ENCODE measurements at places on chromosomes 5 and 9.
A peak's percentile ranks its signal among the peaks of the same experiment; 100 is the strongest.

GRCh38 chr5:149732324-149733128 lies 2.4 kb downstream of the PPARGC1B start:
- no peak for DNase-seq

DNA sequence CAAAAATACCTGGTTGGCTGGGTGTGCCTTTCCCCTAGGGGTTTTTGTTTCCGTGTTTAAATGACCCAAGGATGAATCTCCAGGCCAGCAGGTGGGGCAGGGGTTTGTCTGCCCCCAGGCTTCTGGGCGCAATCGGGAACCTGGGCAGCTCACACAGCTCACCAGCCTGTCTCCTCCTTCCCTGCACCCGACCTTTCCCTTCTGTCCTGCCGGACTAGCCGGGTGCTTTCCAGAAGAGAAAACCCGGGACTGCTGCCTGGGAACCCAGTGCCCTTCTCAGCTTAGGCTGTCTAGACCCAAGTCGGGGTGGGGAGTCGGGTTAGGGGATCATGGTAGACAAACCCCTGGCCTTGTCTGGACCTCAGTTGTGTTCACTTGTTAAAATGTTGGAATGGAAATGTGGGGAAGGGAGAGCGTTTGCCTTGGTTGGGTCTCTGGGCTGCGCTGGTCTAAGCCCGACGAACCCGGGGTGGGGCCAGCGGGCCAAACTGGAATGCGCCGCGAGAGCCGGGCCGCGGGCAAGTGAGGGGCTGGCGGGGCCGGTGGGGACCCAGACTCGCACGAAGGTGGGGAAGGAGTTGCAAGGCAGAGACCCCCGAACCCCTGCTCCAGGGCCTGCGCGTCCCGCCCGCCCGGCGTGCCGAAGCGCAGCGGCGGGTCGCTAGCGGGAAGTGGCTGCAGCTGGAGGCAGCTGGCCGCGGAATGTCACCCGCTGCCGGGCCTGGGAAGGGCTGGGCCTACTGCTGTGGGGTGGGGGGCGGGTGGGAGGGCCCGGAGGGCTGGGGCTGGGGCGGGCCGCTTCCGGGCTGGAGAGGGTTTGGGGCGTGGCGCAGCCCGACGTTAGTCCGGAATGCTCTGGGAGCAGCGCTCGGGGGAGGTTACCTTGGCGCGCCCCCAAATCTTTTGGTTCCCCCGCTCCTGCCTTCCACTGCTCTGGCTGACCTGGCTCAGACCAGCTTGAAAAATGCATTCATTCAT lies 84.6 kb downstream of the DAB2IP start:
- peak; percentile 26 for DNase-seq

GRCh38 chr5:174423558-174423957 lies 300.8 kb upstream of the MSX2 start:
- DNase-seq: no peak

DNA sequence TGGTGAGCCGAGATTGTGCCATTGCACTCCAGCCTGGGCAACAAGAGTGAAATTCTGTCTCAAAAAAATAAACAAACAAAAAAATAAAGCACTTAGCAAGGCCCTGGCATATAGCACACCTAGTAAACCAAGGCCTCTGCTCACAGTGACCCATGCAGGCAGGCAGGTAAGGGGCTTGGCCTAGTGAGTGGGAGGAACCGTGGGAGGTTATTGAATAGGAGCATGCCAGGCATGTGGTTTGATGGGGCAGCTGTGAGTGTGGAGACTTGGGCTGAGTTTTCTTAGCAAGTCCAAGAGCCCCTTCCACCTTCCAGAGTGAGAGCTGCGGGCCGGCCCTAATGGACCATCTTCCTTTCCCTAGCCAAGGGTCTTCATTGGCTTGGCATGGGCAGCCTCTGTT lies 4.5 kb upstream of the NDST1 start:
- no peak for DNase-seq

DNA sequence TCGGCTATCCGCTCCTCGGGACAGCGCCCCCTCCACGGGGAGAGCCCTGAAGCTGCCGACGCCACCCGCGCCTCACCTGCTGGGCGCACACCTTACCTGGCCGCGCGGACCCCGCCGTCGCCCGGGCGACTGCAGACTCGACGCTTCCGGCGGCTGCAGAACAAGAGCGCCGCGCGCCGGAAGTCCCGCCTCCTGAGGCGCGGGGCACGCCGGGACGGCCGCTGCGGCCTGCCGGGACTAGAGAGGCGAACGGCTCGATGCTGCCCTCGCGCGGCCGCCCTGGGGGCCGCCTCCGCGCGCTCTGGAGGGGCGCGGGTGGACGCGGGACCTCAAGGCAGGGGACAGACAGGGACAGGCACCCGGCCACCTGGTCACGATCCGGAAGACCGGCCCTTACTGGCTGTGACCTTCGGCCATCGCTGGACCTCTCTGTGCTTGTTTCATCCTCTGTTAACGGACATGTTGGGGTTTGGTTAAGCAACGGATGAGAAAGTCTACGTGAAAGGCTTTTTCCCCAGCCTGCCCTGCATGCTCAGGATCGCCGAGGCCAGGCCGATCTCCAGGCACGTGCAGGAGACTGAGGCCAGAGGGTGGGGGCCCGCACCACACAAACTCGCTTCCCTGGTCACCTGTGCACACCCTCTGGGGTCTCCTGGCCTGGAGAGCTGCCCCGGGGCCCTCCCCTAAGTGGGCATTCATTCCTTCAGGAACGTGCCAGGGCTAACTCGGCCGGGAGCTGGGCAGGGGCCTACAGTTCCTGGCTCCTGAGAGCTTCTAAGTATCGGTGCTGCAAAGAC lies at the start of gene SNAPC4:
TSS of gene SNAPC4 (minus strand) at position 133 of the 797 bp plus-strand sequence. CDS start 1,742 bp downstream, outside the sequence.
- peak; percentile 39 for DNase-seq

GRCh38 chr9:79572608-79573411 lies 1.0 kb downstream of the TLE4 start:
- no peak for DNase-seq

GRCh38 chr5:159978358-159978757 lies 30.6 kb upstream of the TTC1 start:
- no peak for DNase-seq

DNA sequence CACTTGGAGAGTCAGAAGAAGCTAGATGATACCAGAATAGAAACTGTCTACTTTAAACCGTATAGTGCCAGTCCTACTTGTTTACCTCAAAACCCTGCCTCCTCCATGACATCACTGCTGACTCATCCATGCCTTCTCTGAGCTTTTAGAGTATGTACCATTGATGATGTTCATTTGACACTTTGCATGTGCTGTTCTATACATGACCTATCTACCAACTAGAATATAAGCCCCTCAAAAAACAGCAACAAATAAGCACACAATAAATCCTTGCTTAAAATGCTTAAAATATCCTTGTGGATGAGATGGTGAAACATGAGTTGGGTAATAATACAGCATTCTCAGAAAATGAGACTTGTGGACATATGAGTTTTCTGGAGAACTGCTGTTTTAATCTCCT lies 2.6 kb downstream of the CTNNAL1 start:
- peak; percentile 77 for DNase-seq

- DNase-seq: no peak
These were observed 498.6 kb downstream of the CHSY3 start for GRCh38 chr5:130402906-130403305.

- peak; percentile 52 for DNase-seq
These were observed 21.1 kb upstream of the EEIG1 start for GRCh38 chr9:128001779-128002298.

DNA sequence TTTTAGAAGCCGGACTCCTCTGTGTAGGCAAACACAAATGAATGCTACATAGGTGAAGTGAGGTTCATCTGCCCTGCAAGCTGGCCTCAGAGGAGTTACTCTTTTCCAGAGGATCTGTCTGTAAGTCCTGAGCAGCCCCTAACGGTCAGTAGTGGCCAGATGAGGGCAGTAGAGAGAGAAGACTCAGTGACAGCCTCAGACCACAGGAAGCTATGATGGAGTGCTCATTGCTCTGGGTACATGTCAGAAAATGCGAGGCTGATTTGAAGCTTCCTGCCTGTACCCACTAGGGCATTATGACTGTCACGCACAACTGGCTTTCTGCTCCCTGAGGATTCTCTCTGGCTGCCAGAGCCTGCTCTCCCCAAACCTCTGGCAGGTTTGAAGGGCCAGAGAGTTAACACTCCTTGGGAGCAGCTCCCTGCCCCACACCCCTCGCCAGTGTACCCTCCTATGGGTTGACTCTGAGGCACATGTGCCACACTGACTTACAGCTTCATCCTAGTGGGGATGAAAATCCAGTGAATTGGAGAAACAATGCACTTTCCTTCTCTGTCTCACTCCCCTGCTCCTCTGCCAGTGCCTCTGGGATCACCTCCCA lies 141.5 kb downstream of the GABRG2 start:
- no peak for DNase-seq

GRCh38 chr9:76534026-76534425 lies 75.0 kb downstream of the GCNT1 start:
- DNase-seq: no peak

- DNase-seq: no peak
These were observed 208.3 kb downstream of the ENC1 start for GRCh38 chr5:74432216-74432615.

DNA sequence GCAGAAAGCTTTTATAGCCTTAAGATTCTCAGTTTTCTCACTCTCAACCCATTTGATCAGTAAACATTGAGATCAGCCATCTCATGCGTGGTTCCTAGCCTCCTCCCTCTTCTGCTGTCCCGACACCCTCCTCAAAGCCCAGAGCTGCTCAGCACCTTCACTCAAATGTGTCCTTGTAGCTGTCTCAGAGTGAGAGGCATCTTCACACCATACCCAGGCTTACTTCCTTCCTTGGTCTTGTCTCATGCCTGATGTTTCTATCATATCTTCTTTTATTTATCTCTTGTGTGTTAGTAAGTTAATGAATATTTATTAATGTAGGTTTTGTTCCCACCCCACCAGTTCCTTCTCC lies 72.4 kb upstream of the SNX2 start:
- no peak for DNase-seq

DNA sequence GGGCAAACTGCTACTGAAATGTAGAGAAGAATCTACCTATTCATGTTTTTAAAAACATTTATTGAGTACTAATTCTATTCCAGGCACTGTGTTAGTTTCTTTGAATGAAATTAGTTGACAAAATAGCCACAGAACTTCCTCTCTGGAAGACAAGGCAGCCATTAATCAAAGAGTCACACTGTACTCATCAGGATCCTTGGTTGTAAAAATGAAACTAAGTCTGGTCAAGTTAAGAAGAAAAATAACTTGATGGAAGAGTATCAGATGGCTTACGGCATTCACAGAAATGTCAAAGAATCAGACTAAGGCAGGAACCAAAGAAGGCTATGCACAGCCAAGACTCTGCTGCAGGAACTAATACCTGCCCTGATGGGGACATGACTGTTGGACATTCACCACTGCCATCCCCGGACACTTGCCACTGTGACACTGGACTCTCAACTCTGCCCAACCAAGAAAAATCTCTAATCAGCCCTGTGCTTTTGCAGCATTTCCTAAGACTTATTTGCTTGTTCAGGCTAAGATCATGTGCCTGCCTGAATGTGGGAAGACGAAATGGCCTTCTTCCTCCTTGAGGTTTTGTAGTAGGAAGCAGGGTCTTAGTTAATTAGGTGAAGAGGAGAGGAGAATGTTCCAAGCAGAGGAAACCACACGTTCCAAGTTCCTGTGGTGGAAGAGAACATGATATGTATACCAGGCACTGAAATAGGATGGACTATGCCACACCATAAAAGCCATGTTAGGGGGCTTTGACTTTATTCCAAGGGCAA lies 23.3 kb upstream of the NDUFB6 start:
- DNase-seq: no peak

GRCh38 chr5:37723162-37723961 lies 116.5 kb downstream of the GDNF start:
- no peak for DNase-seq

GRCh38 chr5:101678481-101679193 lies 617.4 kb downstream of the SLCO4C1 start:
- no peak for DNase-seq

DNA sequence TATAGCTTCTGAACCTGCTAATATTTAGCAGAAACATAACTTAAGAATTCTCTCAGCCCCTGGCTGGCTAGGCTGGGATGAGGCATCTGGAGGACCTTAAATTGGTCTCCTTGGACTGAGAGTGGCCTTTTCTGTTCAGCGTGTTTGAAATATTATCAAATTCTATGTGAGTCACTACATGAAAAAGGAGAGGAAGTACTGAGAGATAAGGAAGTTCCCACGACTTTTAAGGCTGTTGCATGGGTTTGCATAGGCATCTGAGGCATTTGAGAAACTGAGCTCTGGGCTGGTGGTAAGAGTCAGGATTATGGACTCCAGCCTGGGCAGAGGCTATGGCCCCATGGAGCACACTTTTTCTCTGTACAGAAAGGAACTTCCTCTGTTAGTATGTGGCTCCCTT lies 816.2 kb upstream of the GRAMD2B start:
- no peak for DNase-seq

- DNase-seq: peak; percentile 61
These were observed 38.1 kb upstream of the SMARCA2 start for GRCh38 chr9:1977026-1977425.

DNA sequence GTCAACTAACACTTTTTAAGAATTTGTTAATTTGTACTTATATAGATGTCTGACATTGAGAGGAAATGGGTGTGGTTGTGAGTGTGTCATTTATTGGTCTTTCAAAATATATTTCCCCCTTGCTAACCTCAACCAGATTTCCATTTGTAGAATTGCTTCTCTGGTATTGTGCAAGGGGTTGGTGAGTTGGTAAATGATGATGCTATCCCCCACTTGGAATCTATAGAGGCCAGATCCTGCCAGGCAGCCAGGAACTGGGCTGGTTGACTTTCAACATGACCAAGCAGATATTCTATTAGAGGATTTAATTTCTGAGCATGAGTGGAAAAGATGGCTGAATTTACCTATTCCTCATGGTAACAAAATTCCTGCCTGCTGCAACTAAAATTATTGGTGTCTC lies 306.6 kb upstream of the KIF2A start:
- peak; percentile 61 for DNase-seq

GRCh38 chr5:92694067-92694466 lies 887.0 kb downstream of the NR2F1-AS1 start:
- DNase-seq: no peak

- DNase-seq: no peak
These were observed 965 bp downstream of the PTGDS start for GRCh38 chr9:136978073-136978864.

DNA sequence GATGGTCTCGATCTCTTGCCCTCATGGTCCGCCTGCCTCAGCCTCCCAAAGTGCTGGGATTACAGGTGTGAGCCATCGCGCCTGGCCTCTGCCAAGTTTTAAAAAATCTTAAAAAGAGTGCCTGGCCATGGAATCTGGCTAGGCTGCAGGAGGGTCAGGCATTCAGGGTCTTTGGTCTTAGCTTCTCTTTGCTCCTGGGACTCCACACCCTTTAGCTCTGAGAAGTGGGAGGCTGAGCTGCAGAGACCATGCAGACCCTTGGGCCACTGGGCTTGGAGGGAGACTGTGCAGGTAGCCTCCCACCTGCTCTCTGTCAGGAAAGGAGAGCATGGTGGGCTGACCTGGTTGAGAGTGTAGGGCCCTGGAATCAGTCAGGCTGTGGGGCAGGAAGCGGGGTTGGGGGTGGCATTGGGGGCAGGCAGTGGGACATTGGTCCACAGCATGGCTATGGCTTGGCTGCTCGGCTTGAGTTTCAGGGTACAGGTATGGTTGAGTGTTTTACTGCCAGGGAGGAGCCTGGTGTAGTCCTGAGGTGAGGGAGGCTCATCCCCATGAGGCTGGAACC lies 20.8 kb downstream of the PHF2 start:
- no peak for DNase-seq

- no peak for DNase-seq
These were observed 2.5 kb downstream of the NHP2 start for GRCh38 chr5:178150977-178151734.

Measured in foreskin keratinocyte (primary cell).